ENCODE measurements at places on chromosomes 5 and 9.

GRCh38 chr5:13187186-13187585, 757.3 kb downstream of the DNAH5 start:
- no peak for DNase-seq

GRCh38 chr9:20290257-20290656, 332.0 kb downstream of the MLLT3 start:
- DNase-seq: no peak

DNA sequence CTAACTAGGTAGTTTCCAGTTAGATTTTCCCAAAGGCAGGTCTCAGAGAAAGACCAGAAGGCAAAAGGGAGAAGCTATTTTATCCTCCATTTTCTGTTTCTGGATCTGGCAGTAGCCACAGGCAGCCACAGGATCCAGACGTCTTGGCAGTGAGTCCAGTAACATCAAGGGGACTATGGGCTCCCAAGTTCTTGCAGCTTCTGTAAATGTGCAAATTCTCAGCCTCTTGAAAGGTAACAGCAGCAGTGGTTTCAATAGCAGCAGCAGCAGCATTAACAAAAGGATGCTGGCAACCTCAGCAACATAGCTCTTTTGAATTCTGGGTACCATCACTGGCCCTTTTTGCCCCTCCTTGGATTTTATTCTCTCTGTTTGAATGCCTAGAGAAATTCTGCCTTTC, 27.1 kb upstream of the IL33 start:
- no peak for DNase-seq

DNA sequence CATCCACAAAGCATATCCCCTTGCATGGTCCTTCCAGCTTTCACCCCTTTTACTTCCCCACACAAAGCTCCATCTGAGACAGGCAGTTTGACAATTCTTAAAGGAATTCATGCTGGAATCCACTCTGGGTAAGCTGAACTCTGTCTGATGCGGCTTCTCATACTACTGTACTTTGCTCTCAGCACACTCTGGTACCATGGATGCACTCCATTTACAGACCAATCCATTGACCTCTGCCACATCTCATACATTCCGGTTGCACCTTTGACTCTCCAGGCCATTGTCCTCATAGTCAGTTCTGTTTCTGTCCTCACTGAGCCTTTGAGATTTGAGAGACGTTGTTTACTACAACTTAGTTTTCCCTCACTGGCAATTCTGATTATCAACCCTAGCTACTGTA, 12.2 kb downstream of the SPATA9 start:
- no peak for DNase-seq

- no peak for DNase-seq
Observed at GRCh38 chr5:164934039-164934438, 1428.6 kb downstream of the MAT2B start.

DNA sequence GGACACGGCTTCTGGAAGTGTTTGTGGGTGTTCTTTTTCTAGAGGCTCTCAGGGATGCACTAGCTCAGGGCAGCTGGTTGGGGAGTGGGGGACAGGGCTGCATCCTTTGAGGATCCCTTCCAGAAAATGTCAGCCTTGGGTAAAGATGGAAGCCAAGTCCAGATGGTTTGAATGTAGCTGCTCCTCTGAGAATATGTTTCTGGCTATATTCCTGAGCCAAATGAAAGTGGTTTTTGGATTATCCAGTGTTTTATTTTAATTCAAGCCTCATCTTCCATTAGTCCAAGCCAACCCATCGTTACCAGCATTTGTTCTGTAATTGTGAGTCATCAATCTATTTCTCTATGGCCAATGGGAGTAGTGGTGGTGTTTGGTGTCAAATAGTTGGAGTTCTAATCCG, 70.4 kb downstream of the SPRY4 start:
- DNase-seq: no peak

- DNase-seq: no peak
Observed at GRCh38 chr9:136187683-136188586, 17.0 kb downstream of the LHX3 start.

- DNase-seq: no peak
Observed at GRCh38 chr9:73080110-73080694, 71.5 kb upstream of the ANXA1 start.

DNA sequence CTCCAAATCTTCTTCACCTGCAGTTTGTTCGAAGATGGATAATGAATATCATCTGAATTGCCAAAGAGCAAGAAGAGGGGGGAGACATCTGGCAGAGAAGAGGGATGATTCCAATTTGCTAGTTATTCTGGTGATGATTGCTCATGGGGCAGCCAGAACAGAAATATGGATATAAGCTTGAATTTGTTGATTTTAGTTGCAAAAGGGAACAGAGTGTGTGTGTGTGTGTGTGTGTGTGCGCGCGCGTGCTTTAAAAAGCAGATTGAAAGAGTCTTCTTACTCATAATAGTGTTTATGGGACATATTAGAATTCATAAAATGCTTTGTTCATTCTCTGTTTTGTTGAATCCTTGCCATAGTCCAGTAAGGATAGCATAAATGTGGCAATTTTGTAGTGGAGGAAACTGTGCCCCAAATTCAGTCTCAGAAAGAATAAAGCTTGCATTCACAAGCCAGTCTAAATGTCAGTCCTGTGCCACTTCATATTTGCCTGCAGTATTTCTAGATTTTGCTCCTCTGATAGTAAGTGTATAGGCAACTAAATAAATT, 436.3 kb upstream of the KLF4 start:
- no peak for DNase-seq

DNA sequence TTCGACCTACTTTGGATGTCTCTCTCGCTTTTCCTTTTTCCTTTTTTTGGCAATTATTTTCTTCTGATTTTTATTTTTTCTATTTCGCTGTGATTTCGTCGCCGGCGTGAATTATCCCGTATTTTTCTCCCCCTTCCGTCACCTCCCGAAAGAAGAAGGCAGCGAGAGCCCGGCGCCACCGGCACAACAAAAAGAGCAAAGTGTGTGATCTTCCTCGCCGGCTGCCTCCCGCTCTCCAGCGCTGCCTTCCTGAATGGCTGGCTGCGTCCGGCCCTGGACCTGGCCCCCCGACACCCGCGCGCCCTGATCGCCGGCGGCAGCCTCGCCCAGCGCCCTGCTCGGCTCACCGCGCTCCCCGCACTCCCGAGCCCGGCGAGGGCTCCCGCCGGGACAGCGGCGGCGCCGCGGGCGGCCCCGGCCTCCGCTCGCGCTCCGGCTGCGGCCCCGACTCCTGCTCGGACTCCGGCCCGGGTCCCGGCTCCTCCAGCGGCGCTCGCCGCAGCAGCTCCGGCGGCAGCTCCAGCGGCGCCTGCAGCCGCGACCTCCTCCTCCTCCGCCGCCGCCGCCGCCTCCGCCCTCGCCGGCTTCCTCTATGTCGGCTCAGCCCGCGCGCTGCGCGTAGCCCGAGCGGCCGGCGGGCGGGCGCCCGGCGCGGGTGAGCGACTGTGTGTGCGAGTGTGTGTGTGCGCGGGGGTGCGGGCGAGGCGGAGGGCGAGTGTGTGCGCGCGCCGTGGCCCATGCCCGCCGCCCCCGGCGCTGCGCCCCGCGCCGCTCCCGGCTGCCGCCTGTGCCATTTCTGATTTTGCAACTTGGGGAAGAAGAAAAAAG, 960 bp downstream of the NR2F1 start:
- DNase-seq: no peak

DNA sequence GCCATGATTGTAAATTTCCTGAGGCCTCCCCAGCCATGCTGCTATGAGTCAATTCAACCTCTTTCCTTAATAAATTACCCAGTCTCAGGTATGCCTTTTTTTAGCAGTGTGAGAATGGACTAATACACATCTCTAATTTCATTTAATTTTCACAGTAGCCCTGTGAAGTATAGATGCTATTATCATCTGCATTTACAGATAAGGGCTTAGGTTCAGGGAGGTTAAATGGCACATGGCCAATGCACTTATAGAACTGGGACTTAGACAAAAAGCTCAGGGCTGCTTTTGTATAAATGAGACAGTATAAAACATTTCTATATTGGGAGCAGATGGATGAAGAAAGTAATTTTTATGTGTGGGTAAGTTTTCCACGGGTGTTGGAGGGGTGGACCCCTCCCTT, 62.9 kb upstream of the PANK3 start:
- DNase-seq: no peak
